Renal cortical epithelial cell (primary cell): ENCODE measurements at places on chromosomes 5 and 9.

DNA sequence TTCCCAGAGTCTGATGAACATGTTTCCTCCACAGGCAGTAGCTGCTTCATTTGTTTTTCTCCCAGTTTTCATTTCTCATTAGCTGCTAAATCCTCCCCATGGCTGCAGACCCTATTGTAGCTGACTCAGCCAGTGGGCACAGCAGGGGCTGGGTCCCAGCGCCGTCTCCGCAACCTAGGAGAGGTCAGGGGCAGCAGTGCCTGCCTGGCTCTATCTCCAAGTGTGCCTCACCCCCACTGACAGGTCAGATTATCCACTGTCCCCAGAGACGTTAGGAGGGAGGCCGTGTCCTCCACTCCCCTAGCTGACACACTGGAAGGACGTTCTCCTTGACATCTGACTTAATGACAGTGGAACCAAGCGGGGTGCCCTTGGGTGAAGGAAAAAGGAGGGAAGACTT is 31.1 kb downstream of the KCNIP1 start:
- DNase-seq, result no peak

GRCh38 chr5:53537711-53538110 is 22.7 kb upstream of the NDUFS4 start:
- no peak for DNase-seq

GRCh38 chr5:56814361-56814962 is 887 bp upstream of the MAP3K1 start:
- DNase-seq, result no peak

- DNase-seq, result no peak
Observed at GRCh38 chr5:106910486-106910885, 760.3 kb downstream of the EFNA5 start.

- DNase-seq, result no peak
Observed at GRCh38 chr9:134658378-134658955, 16.9 kb downstream of the COL5A1 start.

- DNase-seq, result peak; percentile 79
Observed at GRCh38 chr9:72579190-72579589, 57.8 kb downstream of the TMC1 start.

DNA sequence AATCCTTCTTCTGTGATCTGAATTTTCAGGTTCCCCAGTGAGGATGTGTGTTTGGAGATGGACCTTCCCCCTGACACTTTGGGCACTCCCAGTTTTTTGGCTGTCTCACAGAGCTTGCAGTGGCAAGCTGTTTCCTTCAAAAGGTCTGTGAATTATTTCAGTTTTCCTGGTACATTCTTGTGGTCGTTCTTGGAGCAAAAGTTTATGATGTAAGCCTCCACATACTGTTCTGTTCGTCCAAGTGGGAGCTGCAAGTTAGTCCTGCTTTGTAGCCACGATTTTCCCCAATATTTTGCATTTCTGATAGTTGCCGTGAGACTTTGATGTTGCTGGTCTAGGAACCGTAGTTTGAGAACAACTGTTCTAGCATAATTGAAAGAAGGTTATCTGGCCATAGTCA is 88.3 kb downstream of the MTAP start:
- no peak for DNase-seq

DNA sequence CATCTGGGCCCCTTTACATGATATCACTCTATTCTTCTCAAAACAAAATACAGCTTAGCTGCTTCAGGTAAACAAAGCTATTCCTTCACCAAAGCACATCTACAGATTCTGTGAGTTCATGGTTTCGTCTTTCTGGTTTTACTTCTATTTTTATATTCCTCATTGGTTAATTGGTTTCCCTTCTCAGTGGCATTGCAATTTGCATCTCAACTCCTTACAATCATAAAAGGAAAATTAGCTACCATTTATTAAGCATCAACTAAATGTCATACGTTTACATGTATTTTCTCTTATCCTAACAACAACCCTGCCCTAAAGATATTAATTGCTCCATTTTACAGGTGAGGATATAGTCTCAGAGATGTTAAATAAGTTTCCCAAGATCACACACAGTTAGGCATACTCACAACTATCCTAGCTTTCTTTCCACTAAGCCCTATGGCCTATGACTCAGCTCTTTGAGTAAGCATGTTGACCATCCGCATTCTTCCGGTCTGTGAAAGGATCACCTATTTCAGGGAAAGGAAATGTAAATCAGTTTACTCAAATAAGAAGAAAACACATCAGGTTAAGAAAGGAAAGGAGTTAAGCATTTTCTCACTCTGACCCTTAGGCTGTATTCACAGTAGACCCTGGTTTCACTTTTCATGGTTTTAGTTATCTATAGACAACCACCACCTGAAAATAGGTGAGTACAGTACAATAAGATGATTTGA is 146.1 kb downstream of the CAAP1 start:
- DNase-seq, result peak; percentile 98

DNA sequence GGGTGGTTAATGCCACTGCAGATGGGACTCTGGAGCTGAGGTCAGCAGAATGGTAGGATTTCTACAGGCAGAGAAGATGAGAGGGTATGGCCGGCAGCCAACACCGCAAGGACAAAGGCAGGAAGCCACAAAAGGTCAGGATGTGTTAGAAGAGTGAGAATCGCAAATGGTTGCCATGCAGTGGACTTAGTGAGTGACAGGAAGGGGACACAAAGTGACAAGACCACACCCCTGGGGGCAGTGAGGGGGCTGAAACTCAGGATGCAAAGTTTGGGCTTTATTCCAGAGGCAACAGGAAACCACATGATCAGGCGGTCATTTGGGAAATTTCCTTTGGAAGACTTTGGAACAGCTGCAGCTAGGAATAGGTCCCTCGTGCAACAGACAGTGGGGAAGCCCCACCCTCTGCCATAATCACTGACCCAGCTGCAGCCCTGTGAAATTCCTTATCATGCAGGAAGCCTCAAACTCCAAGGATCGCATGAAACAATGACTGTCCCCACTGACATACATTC is 14.2 kb upstream of the CCDC180 start:
- peak; percentile 67 for DNase-seq

- DNase-seq, result no peak
Observed at GRCh38 chr5:20029266-20029665, 41.3 kb upstream of the CDH18 start.

GRCh38 chr5:135195270-135195608 is 161.2 kb upstream of the PITX1 start:
- DNase-seq, result no peak

DNA sequence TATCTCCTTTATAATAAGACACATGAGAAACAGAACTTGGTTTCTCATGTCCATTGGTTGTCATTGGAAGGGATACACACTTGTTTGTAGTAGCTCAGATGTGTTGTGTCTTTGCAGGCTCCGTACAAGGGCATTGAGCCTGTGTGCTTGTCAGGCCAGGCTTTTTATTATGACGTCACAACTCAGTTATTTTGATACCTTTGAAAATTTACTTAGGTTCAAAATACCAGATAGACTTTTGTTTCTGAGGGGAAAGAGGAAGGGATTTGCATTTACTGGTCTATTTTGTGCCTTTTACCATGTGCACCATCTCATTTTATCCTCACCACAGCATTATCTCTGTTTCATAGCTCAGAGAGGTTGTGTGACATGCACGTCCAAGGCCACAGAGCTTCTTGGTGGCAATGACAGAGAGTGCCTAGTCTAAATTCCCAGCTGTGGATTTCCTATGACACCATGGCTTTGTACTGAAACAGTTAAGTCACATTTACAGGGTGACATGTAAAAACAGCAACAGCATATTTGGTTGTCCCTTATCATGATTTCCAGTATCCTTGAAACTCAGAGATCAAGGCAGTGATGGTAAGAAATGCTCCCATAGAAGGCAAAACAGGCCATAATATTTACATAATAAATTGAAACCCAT is 268.7 kb downstream of the AOPEP start:
- DNase-seq, result peak; percentile 46

- no peak for DNase-seq
Observed at GRCh38 chr5:142852416-142853198, 82.4 kb downstream of the ARHGAP26 start.

DNA sequence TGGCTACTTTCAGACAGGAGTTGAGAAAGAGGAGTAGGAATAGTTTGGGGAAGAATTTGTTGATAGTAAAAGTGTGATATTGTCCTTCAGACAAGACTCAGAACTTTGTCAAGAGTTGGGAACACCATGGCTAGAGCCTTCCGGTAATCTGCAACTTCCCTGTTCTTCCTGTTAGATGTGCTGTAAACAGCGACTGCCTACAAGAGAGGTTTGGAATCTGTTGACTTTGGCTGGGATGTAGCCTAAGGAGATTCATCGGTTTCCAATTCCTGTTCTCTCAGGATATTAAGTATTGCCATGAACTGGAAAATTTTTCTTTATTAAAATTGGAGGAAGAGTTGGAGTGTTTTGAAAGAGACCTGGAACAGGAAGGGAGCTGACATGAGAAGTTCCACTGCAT is 43.9 kb downstream of the ARHGAP26 start:
- no peak for DNase-seq

DNA sequence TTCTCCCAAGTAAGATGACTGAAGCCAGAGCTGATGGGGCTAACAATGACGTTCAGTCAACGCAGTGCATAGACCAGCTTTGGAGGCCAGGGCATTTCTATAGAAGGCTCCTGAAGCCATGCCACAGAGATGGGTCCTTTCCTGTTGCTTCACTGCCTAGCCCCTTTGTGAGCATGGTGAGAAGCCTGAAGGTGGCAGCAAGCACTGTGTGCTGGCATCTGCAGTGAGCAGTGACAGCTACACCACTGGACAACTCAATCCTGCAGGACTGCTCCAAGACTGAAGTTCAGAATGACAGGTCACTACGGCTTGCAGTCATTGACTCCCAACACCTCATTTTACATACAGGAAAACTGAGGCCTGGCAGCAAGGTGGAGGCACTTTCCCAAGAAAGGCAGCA is 229.0 kb downstream of the TSSK1B start:
- DNase-seq, result no peak

DNA sequence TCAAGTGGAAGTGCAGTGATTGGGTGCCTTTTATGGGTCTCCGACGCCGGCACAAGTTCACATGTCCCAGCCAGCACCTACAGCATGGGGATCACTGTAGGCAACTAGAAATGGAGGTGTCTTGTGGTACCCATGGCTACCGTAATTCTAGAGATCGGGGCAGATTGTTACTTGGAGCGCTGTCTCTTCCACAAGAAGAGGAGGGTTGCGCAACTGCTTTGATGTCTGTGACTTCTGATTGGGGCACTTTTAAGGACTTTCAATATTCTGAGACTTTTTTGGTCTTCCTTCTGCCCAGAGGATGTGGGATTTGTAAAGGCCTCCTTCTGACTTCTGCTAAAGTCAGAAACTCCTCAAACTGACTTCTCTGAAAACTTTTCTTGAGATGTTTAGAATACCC is 41.9 kb downstream of the GLRX start:
- DNase-seq, result no peak

DNA sequence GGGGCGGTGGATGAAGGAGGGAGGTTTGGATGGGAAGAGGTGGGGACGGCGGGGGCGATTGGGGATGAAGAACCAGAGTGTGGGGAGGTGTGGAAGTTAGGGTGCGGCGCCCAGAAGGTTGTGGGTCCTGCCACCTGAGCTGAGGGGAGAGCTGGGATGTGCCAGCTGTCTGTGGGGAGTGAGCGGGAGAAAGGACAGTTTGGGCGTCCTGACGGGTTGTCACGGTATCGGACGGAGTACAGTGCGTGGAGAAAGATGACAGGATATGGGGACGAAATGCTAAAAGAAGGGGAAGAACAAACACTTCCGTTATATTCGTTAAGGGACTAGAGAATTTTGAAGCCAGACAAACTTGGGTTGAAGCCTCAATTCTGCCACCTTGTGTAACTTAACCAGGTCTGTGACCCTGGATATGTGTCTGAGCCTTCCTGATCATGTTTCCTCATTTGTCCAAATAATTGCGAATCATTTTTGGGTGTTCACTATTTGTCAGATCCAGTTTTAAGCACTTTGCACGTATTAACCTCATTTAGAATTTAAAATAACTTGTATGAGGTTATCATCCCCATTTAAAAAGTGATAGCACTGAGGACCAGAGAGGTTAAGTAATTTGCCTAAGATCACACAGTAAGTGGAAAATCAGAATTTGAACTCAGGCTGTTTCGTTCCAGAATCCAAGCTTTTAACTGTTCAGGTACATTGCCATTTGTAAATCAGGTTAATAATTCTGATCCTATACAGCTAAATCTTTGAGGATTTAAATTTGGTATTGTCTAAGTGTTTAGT is 689 bp downstream of the CNTRL start:
- peak; percentile 7 for DNase-seq

DNA sequence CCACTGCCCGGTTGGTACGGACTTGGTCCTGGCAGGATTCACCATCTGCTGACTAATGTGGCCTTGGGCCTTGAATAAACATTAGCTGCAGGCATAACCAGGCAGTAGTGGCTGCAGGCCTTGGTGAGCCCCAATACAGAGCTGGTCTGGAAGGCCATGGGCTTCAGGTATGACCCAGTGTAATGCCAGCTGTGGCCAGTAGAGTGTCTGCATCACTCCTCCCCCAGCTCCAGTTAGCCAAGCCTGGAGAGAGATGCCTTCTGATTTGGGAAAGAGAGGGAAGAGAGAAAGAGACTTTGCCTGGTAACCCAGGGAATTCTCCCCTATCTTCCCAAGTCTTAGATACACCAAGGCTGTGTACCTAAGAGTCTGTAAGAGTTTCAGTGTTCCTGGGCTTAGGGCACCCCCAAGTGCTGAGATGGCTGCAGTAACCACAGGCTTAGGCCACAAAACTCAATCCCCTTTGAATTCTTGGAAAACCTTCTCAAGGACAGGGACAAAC is 5.6 kb upstream of the C5 start:
- no peak for DNase-seq

GRCh38 chr9:114299286-114300152 is 23.4 kb upstream of the ORM1 start:
- no peak for DNase-seq

GRCh38 chr5:27011274-27011673 is 27.1 kb downstream of the CDH9 start:
- DNase-seq, result no peak

GRCh38 chr5:2741956-2742355 is 9.5 kb downstream of the IRX2 start:
- no peak for DNase-seq

GRCh38 chr5:152499814-152500535 is 94.9 kb upstream of the NMUR2 start:
- DNase-seq, result peak; percentile 89

DNA sequence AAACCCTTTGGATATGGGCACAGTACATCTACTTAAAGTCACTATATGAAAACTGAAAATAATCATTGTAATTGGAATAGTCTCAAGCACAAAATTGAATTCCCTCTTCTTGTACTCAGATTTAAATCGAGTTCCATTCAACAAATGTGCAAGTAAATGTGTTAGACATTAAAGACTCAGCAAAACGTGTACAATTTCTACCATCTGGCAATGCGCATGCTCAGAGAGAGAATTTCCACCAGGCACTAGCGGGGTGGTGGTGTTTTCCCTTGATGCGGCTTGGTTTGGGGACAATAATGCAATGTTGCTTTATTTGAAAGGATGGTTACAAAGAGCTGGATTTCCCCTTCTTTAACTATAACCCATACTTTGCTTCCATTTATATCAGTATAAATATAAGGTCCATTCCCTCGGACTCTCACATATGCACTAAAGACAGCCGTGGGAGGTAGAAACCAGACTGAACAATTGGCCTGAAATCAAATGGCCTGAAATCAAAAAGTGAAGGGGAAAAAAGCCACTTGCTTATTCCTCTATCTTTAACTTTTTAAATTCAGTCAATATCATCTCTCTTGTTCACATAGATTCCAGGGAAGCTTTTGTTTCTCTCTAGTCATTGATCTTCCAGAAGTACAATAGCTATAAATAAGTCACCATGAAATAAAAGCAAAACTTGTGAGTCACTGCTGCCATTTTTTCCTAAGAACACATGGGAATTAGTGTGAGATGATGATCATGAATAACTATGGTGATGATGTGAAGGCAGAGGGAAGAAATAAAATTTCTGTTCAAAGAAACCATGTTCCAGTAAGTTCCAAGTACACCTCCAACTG is 59.2 kb downstream of the ADAMTS12 start:
- no peak for DNase-seq

GRCh38 chr9:72349911-72350310 is 15.1 kb downstream of the ZFAND5 start:
- no peak for DNase-seq
